ENCODE measurements at places on chromosomes 5 and 9. TPM values are rescaled to one million over a fixed set of nuclear protein-coding genes. Genes with fewer than 3 reads are reported as not detected.

GRCh38 chr9:111902391-111903139 lies 6.0 kb downstream of the UGCG start:
- DNase-seq, result peak; percentile 85

DNA sequence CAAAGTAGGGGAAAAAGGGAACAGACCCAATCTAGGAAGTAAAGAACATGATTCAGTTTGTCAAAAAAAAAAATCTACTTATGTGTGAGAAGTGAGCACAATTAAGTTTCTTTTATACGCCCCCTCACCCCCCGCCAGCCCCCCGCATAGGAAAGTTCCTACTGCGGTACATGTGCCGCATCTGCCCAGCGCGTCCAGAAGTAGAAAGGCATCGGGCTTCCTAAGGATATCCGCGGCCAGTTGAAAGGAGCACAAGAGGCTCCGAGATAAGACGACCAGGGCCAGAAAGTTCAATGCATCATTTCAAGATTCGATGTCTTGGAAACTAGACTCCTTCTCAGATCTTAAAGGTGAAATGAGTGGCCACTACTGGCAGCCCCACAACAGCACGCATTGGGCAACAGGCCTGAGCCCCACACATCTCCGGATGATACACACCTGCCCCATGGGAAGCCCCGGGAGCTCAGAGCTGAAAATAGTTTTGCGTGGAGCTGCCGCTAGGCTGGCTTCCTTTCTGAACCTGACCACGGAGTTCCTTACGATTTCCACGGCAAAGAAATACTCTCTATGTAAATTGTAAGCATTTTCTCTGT lies 203.9 kb downstream of the RAB3C start:
- DNase-seq, result no peak

DNA sequence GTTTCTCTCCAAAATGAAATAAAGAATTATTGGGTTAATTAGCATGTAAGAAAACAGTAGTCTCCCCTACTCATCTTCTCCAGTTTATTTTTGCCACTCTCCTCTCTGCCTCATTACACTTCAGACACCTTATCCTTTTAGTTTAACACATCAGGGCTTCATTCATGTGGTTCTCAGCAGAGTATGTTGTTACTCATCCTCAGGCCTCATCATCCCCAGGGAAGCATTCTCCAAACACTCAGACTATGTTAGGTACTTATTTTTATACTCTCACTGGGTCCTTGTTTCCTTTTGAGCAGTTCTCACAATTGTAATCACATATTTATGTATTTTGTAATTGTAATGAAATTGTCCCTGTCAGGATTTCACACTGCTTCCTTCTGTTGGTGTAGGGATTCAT lies 470.5 kb downstream of the PDE4D start:
- DNase-seq, result peak; percentile 5

- DNase-seq, result no peak
Observed at GRCh38 chr5:162444129-162444762, 376.7 kb downstream of the GABRG2 start.

RFESD gene
- 1.6 TPM for total RNA-seq
